Stimulated activated CD8-positive, alpha-beta memory T cell treated with anti-CD3 and anti-CD28 coated beads, Interleukin-4, amount 100 ng/mL, for 24 hours (primary cell): ENCODE measurements at places on chromosomes 4 and X.

DNA sequence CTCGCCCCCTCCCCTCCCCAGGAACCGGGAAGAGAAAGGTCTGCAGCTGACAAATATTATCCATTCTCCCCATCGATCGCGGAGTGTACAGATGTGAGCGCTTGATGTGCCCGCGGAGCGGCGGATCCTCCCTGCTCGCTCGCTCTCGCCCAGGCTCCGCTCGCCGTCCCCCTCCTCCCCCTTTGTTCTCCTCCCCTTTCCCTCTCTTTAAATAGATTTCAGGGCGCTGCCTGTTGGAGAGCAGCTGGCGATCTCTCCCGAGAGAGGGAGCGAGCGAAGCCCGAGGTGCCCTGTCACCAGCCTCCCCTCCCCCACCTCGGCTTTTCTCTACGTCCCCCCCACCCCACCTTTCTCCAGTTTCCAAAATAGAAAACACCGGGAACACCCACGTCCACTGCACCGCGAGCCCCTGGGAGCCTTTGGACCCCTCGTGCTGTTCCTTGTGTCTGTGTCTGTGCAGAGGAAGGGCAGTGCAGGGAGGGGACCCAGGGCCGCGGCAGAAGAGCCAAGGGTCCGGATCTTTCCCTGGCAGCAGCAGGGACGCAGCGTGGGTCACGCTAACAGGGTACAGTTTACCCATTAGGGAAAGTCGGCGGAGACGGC, 56.6 kb upstream of the BCOR start:
- DNase-seq = no peak

GRCh38 chr4:181475781-181476507, 767.3 kb upstream of the TENM3 start:
- DNase-seq = no peak

GRCh38 chr4:182307746-182308145, 64.5 kb downstream of the TENM3 start:
- no peak for DNase-seq

- no peak for DNase-seq
Observed at GRCh38 chr4:138892483-138893407, 122.8 kb upstream of the NOCT start.

GRCh38 chr4:168570466-168570865, 73.6 kb downstream of the PALLD start:
- DNase-seq = no peak

DNA sequence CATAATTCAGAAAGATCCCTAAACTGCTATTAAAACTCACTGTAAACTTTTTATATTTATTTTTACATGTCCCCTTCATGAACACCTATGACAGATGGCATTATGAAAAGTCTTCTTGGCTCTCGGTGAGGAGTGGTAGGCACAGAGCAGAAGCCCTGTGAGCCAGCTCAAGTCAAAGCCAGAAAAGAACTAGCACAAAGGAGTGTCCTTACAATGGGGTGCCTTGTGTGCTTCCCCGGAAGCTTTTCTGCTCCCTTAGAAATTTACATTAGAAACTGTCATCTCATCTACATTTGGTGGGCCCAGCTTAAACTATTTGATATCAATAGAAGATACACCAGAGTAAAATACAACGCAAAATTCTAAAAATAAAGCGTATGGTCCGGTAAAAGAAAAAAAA, 135.7 kb upstream of the MAP3K15 start:
- DNase-seq = no peak

- no peak for DNase-seq
Observed at GRCh38 chrX:70922774-70923473, 8.0 kb downstream of the SLC7A3 start.

DNA sequence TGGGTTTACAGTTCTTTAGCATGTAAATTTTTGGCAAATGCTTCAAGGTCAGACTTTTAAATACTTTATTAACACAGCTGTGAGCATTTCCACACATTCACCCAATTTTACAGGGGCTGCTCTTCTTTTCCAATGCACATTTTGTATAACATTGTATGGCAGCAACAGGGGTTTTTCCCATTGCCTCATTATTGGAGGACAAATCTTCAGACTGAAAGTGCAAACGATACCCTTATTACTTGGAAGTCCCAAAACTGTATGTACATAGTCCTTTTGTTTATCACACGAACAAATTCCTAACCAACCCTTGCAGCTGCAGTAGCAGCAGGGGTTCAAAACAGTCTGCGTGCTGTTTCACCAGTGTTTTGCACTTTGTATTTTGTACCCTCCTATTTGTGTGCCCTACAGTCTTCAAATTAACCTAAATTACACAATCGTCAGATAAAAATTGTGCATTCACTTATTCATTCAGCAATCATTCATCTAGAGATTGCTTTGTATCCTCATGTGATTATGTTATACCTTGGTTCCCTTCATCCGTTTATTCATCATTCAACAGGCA, 330.7 kb upstream of the RASGEF1B start:
- no peak for DNase-seq

GRCh38 chr4:40957281-40957680, 207.5 kb downstream of the NSUN7 start:
- no peak for DNase-seq
